ENCODE measurements at places on chromosomes 1 and 21.

DNA sequence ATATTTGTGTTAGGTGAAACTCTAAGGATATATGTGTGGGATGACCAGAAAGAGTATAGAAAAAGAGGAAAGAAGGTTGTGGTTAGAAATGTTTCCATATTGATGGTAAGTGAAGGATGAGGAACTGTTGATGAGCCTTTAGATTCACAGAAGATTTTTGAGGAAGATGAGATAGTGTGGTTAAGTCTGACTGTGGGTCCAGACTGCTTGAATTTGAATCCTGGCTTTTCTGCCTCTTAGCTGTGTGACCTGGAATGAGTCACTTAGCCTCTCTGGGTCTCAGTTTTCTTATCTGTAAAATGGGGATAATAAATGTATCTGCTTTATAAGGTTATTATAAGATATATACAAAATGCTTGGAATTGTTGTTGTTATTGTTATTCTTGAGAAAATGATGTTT, 27.5 kb downstream of the RGL1 start:
- no peak for DNase-seq

DNA sequence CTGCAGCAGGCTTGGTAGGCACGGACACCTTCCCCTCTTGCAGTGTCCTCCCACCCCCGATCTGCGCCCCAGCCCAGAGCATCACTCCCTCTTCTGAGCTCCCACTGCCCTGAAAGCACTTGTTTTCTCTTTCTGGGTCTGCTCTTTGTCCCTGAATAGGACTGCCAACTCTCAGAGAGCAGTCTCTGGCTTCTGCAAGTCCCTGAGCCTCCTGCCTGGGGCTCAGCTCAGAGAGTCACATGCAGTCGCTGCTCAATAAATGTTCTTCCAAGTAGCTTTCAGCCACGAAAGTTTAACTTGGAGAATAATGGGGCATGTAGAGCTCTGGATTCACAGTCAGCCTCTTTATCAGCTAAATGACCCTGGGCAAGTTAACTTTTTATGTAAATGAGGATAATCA, 205.6 kb downstream of the HIVEP3 start:
- no peak for DNase-seq

GRCh38 chr1:163744301-163744887, 422.6 kb downstream of the NUF2 start:
- DNase-seq: peak; percentile 29

- peak; percentile 62 for DNase-seq
These were observed 6.7 kb downstream of the LDLRAP1 start for GRCh38 chr1:25550155-25550506.

DNA sequence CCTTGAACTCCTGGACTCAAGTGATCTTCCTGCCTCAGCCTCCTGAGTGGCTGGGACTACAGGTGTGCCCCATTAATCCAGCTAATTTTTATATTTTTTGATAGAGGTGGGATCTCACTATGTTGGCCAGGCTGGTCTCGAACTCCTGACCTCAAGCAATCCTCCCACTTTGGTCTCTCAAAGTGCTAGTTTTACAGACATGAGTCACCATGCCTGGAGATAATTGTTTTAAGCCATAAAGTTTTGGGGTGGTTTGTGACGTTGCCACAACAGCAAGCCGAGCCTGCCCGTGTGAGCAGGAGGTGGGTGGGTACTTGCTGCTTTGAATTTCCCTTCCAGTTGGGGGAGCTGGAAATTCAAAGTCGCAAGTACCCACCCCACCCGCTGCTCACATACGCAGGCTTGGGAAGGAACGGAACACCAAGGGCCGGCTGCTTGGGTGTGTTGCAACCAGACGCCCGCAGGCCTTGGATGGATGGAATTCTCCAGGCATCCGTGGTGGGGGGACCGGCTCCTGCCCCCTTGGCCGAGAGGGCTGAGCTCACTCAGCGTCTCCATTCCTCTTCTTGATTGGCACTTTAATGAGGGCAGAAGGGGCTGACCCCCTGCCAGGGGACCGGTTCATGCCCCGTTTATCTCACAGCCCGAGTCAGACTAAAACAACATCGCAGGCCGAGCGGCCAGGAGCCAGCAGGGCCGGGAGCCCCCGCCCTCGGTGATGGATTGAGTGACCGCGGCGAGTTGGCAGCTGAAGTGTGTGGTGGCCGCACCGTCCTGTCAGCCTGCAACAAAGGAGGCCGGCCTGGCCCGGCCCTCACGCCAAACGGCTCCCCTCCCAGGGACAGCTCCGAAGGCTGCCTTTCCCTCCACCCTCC, 78.1 kb downstream of the DHRS3 start:
- DNase-seq: peak; percentile 99

GRCh38 chr1:1954831-1955441, 35.9 kb upstream of the TMEM52 start:
- no peak for DNase-seq

GRCh38 chr1:108505763-108506070, 54.2 kb upstream of the EEIG2 start:
- peak; percentile 9 for DNase-seq

All from EH (cell line).